Activated T-helper 2 cell treated with anti-CD3 and anti-CD28 coated beads, Interferon-gamma antibody, Interleukin-2, Interleukin-4, amounts not matched to agents 10 μg/mL and 5 μg/mL and 100 μg/mL, durations not matched to agents 14 hours and 24 hours and 36 hours (primary cell): ENCODE measurements at places on chromosomes 4 and X. TPM values are rescaled to one million over a fixed set of nuclear protein-coding genes. Genes with fewer than 3 reads are reported as not detected.

GRCh38 chr4:113639326-113639725 lies 122.2 kb downstream of the CAMK2D start:
- no peak for DNase-seq

Gene FAM149A
- 0.30 and 0.60 TPM in 2 replicates for total RNA-seq

DNA sequence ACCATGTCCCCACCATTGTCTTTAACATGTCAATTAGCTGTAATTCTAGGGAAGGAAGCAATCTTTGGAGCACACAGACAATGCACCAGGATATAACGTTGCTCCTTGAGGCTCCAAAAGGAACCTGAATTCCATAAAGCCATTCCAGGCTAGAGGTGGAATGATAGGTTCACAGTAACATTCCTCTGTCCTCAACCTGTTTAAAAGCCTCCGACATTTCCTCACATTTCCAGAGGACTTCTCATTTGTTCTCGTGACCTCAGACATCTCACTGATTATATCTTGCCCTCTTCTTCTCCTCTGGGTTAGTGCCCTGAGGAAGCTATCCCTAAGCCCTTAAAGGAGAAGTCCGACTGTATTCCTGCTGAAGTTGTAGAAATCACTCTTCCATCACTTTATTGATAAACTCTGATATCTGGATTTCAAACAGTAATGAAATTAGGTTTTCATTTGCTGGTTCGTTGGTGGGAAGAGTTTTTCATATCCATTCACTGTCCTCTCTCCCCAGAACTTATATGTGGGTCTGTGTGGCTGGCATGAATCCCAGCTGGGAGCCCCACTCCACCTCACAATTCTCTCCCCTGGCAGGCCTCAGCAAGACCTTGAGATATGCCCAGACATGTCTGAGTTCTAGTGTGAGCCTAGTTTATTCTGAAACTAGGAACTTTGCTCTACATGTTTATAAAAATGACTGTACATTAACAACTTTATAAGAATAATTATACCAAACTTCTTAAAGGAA lies 44.2 kb upstream of the PRSS12 start:
- no peak for DNase-seq

GRCh38 chrX:118974088-118974907 lies at the start of gene LONRF3:
Gene LONRF3 (plus strand): TSS chrX:118974618. CDS start chrX:118974781, 163 bp downstream.
- peak; percentile 12 for DNase-seq

- no peak for DNase-seq
These were observed 662 bp downstream of the APBB2 start for GRCh38 chr4:41213625-41214135.

- DNase-seq = no peak
These were observed 122.8 kb downstream of the ZC4H2 start for GRCh38 chrX:64853424-64853823.

GRCh38 chr4:140717313-140717712 lies 38.9 kb downstream of the TBC1D9 start:
- DNase-seq = no peak

DNA sequence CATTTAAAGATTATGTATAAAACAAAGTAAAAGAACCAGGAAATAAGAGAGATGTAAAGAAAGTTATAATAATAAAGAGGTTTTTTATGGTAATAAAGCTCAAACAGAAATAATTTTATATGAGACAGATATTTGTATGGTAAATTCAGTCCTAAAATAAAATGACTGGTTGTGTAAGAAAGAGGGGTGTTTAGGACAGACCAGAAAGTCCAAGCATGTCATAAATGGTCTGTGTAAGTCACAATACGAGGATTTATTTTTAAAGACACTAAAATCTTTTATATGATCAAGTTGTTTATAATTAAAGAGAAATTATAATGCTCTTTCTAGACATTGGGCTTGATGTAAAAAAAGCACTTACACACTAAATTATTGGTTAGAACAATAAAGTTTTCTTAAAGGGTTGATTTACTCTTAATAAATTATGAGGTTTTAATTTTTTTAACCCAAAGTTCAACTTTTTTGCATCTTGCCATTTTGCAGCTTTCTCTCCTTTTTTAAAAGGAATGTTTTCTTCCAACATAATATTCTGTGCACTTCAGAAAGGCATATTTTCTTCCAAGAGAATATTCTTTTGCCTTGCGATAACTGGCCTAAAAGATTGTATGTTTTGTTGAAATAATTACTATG lies 61.9 kb upstream of the TCEAL2 start:
- DNase-seq = no peak

DNA sequence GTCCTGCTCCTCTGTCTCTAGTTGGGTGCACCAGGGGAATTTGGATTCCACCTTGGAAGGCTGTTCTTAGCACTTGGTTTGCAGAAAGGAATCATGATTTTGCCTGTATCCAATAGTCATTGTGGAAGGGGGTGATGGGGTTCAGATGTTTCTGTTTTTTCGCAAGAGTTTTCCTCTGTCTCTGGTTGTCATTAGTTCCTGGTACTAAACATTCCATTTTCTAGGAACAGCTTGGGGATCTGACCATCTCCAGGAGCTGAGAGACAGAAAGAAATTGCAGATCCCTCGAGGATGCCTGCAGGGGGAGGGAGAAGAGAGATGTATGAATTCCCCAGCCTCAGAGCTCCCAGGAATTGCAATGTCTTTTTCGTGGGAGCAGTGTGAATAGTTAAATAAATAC lies 70.9 kb downstream of the CYTL1 start:
- DNase-seq = no peak

GRCh38 chrX:9278475-9279233 lies 186.2 kb upstream of the TBL1X start:
- no peak for DNase-seq
